ENCODE measurements at places on chromosomes 1 and 21.

- DNase-seq, result no peak
These were observed 194.5 kb upstream of the PLD5 start for GRCh38 chr1:242718967-242719366.

- no peak for DNase-seq
These were observed 14.3 kb upstream of the SLC5A9 start for GRCh38 chr1:48208251-48208650.

DNA sequence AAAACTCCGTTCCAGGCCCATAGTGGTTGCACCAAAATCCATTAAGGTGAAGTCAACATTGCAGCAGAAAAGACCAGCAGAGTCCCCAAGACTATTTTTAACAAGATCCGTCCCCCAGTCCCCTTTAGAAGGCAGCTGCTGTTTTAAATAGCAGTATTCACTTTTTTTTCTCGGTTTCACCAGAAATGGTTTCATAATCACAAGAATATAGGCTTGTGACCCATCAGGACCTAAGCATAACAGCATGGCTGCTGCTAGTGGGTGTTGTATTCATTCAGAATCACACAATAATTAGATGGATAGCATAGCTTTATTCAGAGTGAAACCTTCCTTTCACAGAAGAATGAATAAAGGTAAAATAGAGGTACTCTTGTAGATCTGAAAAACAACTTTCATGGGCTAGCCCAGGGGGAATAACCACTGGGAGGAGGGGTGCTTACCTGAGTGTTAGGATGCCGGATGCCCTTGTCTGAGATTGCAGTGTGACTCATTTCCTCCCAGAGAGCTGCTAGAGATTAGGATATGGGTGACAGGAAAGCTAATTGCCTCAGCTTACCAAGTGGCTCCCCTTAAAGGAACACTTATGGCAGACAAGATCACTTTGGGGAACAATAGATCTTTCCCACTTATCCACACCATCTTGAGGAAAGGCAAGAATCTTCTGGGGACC lies 35.0 kb downstream of the ACKR1 start:
- no peak for DNase-seq

- DNase-seq, result no peak
These were observed 12.0 kb downstream of the NCMAP start for GRCh38 chr1:24567792-24568388.

DNA sequence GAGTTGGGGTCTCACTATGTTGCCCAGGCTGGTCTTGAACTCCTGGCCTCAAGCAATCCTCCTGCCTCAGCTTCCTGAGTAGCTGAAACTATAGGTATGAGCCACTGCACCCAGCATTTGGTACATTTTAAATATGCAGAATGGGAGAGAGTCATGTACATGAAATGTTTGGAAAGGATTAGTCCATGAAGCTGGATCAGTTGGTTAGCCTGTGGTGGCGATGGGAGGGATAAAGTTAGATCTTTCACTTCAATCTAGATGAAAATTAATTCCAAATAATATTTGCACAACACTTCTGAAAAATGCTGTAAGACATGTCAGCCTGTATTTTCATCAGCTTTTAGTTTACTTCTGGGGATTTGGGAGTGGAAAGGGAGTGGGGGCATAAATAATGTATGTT lies 188.9 kb downstream of the HUNK start:
- no peak for DNase-seq

GRCh38 chr1:243482141-243483022 lies 226.5 kb downstream of the SDCCAG8 start:
- DNase-seq, result no peak

DNA sequence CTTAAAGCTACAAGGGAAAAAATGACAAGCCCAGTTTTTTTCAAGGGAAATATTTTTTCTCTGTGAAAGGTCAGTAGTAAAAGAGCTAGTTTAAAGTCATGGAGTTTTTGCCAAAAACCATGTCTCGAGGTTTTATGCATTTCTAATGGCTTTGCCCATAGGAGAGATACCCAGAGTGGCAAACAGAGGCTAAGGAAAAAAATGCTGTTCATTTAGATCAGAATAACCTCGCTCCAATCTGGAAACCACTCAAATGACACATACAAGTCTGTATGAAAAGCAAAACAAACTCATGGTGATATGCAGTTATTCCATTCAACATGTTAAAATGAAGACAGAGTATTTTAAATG lies 36.9 kb upstream of the EDEM3 start:
- no peak for DNase-seq

DNA sequence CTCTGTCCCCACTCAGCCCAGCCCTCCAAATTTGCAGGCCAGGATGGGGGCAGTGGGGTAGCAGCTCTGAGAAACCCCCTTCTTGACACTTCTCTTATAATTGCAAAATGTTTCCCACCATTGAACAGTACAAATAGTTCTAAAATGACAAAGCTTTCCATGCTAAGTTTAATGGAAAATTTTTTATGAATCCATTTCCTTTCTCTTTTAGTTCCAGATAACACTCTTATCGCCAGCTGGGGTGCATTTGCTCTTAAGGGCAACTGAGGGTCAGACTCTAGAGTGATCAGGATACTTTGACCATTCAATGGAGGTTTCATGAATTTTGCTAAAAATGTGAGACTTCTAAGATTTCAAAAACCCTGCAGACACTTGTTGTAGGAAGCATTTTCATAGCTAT lies 29.9 kb downstream of the PIK3C2B start:
- DNase-seq, result no peak

- no peak for DNase-seq
These were observed 26.6 kb downstream of the LRRC8C start for GRCh38 chr1:89659322-89660081.

DNA sequence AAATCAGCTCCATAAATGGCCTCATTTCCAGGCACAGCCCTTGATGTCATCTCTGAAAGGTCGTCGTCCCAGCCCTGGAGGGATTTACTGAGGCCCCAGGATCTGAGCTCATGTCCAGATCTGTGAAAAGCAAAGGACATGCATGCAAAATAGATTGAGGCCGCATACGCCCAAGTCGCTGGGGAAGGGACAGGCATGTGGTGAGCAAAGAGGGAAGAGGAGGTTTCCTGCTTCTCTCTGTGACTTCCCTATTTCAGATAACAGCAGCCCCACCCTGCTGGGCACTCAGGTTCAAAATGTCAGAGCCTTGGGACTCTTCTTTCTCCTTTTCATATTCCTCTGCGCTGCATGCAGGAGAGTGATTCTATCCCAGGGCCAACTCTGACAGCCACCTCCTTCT lies 197.2 kb downstream of the ADSS2 start:
- DNase-seq, result no peak

- no peak for DNase-seq
These were observed 26.8 kb upstream of the EFHD2 start for GRCh38 chr1:15382601-15383518.

DNA sequence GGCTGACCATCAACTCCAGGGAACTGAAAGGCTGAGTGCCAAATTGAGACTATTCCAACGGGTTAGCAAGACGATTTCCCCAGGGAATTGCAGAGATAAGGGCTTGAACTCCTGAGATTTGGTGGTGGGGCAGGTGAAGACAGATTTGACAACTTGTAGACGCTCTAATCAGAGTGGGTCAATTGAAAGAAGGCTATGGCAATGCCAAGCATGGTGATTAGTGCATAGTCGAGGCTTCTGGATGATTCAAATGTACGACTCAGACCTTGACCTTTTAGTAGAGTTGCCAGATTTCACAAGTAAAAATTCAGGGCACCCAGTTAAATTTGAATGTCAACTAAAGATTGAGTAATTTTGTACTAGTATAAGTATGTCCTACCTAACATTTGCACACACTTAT lies 302.1 kb upstream of the SPAG17 start:
- no peak for DNase-seq

- no peak for DNase-seq
These were observed 38.1 kb downstream of the MRAP start for GRCh38 chr21:32336711-32337110.

DNA sequence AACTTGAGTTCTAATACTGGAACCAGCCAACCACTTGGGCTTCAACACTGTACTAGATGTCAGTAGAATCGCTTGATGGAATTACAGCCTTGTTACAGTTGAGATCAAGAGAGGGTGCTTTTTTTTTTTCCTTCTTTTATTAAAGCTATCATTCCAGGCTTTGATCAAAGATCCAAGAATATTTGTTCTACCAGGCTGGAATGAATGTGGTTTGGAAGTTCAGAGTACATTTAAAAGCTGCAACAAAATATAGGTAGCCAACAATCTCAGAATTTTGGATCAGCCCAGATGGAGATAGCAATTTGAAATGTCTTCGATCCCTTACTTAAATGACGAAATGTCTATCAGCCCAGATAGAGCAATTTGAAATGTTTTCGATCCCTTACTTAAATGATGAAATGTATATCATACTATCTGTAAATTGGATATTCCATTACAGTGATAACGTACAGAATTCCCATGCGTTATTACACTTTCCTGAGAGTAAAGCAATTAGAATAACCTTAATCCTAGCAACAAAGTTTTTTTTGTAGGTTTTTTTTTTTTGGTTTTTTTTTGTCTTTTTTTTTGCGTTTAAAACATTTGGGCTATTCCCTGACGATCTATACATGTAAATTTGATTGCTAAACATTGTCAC lies 3.6 kb downstream of the ZNF281 start:
- no peak for DNase-seq

DNA sequence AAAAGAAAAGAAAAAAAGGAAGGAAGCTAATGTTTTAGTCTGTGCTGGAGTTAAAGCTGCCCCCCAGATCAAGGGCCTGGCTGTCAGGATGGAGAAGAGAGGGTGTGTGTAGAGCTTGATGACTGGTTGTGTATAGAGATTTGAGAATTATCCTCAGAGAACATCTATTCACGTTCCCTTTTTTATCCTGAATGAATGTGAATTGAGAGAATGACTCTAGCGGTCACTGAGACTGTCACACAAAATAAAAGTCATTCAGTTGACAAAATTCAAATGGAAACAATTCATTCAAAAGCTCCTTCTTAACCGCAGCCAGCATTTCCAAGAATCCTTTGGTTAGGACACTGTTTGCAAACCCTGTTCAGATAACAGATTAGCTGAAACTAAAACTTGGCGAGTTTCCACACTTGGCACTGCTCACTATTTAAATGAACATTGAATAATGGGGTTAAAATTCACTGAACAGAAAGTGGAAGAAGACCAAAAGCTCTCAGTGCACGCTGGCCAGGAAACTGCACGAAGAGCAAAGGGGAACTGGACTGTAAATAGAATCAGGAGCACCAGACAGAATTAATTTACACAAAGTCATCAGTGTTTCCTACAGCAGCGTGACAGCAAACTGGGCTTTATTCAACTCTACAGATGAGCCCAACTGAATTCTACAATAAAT lies 13.6 kb upstream of the FAM89A start:
- DNase-seq, result no peak

DNA sequence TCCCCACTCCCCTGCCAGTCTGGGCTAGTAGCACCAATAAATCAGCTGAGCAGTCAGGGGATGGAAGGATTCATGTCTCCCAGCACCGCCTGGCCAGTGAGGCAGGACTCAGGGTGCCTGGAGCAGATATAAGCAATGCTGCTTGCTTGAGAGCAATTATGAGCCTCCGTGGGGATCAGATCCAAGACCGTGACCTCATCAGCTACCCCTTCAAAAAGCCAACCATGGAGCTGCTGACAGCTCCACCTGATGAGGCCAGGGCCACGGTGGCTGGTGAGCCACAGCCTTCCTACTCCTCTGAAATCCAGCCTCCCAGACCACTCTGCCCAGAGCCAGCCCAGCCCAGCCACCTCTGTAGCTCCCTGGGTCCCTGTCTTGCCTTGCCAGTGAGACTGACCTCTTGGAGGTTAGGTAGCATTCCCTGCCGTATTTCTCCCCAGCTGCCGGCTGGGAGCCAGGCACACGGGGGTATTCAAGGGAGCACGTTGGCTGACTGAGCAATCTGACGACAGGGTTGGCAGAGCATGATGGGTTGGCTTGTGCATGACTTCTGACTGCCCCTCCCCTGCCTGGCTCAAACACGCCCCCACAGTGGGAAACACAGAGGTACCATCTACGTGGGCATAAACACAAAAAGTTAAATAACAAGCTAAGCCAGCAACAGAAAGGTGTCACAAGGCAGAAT lies 28.4 kb downstream of the SYT2 start:
- DNase-seq, result no peak
